ENCODE measurements at places on chromosomes 5 and 9.

DNA sequence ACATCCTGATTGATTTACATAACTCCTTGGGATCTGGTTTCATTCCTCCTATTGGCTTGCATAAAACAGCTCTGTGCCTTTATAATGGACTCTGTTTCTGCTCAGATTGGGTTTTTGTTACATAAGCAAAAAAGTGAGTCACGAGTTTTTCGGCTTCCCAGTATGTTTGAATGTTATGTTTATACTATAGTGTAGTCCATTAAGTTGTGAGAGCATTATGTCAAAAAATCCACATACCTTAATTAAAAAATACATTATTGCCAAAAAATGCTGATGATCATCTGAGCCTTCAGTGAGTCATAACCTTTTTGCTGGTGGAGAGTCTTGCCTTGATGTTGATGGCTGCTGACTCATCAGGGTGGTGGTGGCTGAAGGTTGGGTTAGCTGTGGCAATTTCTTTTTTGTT is 144.6 kb downstream of the CCDC171 start:
- DNase-seq = no peak

GRCh38 chr5:32233696-32234447 is 59.8 kb upstream of the GOLPH3 start:
- DNase-seq = no peak

DNA sequence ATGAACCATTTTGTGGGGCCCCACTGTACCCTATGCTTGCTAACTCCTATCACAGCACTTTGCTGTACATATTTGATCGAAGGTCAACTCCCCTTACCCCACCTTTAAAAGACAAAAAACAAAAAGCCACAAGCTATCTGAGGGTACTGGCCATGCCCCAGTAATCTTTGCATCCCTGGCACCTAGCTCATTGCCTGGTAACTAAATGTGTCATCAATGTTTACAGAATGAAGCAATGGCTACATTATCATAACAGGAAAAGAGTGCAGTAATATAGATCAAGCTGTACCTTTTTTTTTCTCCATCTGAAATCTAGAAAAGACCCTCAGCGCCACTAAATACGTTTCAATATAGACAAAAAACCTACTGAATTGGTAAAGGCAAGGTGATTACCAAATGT is 188.0 kb downstream of the ELAVL2 start:
- no peak for DNase-seq

DNA sequence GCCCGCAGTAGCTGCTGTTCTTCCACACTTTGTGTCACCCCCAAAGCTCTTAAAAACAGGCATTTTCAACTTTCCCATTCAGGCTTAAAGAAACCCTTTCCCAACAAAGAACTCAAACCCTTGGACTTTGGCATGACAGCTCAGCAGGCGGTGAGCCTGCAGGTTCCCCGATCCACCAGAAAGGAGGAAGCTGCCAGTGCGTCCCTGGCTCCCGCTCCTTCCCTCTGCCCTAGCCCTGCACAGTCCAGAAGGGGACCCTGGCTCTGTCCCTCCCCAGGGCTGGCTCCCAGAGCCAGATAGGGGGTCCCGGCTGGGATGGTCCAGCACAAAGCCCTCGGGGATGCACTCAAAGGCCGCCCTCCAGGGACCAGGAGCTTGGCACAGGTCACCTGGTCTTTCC is 9.6 kb downstream of the SLC9A3 start:
- no peak for DNase-seq

GRCh38 chr5:179623906-179624741 is 653 bp upstream of the HNRNPH1 start:
- DNase-seq = peak; percentile 70

DNA sequence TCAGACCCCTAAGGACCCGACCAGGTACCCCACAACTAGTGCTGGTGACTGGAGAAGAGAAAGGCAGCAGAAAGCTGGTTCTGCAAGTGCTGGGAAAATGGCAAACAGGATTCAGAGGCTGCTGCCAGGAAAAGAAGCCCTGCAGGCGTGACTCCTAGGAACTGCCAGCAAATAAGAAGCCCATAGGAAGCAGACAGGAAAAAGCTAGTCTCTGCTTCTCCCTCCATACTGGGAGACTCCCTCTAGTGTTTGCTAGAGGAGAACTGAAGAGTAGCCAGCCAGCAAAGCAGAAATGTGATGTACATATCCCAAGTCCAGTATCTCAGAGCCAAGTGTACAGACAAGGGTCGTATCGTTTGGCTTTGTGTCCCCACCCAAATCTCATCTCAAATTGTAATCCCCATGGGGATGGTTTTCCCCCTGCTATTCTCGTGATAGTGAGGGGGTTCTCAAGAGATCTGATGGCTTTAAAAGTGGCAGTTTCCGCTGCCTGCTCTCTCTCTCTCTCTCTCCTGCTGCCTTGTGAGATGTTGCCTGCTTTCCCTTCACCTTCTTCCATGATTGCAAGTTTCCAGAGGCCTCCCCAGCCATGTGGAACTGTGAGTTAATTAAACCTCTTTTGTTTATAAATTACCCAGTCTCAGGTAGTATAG is 38.1 kb upstream of the TUSC1 start:
- DNase-seq = no peak

- DNase-seq = no peak
Observed at GRCh38 chr5:34009610-34010009, 1.8 kb upstream of the AMACR start.

- DNase-seq = no peak
Observed at GRCh38 chr5:164235300-164235891, 730.0 kb downstream of the MAT2B start.

DNA sequence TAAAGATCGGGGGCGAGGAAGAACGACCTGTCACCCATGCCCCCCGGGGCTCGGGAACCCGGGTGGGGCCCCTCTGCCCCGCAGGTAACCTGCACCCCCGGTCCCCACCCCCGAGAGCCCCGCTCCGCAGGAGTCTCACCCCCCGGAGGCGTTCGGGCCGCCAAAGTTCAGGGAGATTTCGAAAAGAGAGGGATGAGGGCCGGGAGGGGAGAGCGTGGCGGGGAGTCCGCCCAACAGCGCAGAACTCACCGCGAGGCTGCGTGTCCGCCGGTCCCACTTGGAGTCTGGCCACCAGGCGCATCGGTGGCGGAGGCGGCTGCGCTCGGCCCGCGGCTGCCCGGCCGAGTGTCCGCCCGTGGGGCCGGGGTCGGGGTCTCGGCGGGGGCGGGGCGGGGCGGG is at the start of gene PHF19:
Gene PHF19 (minus strand): TSS at position 347 of the 399 bp plus-strand sequence. CDS start 2,447 bp downstream, outside the sequence.
- DNase-seq = peak; percentile 66

- DNase-seq = no peak
Observed at GRCh38 chr5:124806373-124807077, 60.1 kb upstream of the ZNF608 start.

DNA sequence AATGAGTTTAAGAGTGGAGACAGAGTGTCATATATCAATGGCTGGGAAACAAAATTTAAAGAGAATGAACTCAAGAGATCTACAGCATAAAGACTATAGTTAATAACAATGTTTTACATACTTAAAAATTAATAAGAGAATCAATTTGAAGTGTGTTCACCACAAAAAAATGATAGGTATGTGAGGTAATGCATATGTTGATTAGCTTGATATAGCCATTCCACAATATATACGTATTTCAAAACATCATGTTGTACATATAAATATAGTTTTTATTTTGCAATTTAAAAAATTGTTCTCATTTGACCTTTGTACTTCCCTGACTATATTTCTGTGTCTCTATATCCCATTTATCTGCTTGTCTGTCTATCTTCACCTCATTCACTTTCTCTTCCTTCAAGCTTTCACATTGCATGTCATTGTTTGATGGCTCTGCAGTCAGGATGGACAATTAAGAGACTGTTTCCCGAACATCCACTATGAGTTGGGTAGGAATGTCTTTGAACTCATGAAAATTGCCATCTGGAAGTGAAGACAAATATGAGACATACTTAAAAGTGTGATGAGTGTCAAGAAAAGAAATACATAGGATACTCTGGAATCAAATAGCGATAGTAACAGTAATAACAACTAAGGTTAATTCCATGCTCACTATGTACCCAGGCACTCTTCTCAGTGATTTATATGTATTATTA is 359.9 kb upstream of the ACTBL2 start:
- no peak for DNase-seq

DNA sequence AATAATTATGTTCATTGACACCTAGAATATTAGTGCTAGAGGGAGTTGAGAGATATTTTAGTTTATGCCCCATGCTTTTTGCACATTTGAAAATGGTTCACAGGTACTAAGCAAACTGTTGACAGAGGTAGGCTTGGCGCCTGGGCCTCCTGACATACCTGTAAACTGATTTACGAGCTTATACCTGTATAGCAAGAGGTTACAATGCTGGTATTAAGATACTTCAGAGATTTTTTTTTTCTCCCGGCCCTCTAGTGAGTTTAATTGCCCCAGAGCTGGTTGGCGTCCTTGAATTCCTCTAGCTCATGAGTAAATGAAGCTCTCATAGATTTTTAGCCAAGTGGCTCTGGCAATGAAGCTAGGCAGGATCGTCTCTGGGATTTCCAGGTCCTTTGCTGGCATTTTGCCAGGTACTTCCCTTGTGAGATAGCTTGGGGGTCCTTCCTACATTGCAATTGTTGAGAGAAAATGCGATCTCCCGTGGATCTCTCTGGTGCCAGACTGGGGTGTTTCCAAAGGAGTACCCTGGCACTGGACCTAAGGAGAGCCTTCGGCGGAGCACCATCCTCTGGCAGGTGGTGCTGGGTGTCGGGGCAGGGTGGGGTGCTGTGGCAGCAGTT is 9.0 kb downstream of the SLC36A1 start:
- no peak for DNase-seq

GRCh38 chr5:178532666-178533065 is 57.5 kb downstream of the COL23A1 start:
- no peak for DNase-seq

- no peak for DNase-seq
Observed at GRCh38 chr9:36791222-36791950, 218.7 kb downstream of the MELK start.

GRCh38 chr5:170307575-170308465 is 10.2 kb upstream of the LCP2 start:
- DNase-seq = no peak
